Stimulated activated CD4-positive, alpha-beta T cell treated with anti-CD3 and anti-CD28 coated beads, Interleukin-4, amount 100 ng/mL, for 24 hours (primary cell): ENCODE measurements at places on chromosomes 13 and 19.
A peak's percentile ranks its signal among the peaks of the same experiment; 100 is the strongest.

DNA sequence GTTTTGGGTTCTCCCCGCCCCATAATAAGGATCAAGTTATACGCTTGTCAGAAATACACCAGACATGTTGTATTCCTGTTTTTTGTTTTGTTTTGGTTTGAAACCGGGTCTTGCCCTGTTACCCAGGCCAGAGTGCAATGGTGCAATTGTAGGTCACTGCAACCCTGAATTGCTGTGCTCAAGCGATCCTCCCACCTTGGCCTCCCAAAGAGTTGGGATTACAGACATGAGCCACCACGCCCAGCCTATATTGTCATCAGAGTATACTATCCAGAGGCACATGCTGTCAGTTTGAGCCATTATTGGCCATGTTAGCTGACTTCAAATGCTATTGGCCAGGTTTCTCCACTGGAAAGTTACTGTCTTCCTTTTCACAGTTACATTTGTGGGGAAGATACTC is 9.8 kb downstream of the SAFB start:
- no peak for DNase-seq

DNA sequence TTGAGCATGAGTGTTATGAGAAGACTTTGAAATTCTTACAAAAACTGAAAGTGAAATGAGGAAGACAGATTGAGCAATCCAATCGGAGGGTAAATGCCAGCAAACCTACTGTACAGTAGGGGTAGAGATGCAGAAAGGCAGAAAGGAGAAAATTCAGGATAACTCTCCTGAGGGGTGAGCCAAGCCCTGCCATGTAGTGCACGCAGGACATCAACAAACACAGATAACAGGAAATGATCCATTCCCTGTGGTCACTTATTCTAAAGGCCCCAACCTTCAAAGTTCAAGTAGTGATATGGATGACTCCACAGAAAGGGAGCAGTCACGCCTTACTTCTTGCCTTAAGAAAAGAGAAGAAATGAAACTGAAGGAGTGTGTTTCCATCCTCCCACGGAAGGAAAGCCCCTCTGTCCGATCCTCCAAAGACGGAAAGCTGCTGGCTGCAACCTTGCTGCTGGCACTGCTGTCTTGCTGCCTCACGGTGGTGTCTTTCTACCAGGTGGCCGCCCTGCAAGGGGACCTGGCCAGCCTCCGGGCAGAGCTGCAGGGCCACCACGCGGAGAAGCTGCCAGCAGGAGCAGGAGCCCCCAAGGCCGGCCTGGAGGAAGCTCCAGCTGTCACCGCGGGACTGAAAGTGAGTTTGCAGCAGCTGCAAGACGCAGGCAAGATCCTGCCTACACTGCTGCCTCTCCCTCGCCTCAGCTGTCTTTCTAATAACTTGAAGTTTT is at the start of gene TNFSF13B:
Gene TNFSF13B, plus strand, starts transcription at position 118 of the 728 bp plus-strand sequence. Its CDS starts 178 bp downstream, at position 296.
- DNase-seq, result peak; percentile 60

- DNase-seq, result no peak
These were observed 28.5 kb downstream of the POP4 start for GRCh38 chr19:29634423-29635130.

DNA sequence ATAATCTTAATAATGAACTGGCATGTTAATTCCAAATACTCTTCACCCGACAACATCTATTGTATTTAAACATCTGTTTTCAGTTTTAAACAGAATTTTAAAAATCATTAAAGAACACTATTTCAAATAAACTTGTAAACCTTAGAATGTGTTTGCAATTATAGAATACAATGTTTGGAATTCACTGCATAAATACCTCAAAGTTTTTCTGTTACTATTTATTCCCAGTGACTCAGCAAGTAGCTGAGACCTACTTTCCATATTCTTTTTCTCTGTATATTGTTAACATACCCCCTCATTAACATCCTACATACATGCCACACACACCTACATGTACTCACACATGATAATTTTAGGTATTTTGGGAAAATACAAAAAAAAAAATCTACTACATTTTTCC is 1134.3 kb downstream of the SLITRK1 start:
- no peak for DNase-seq

GRCh38 chr19:35622750-35623149 is 6.1 kb upstream of the RBM42 start:
- no peak for DNase-seq

GRCh38 chr13:42413484-42413815 is 141.5 kb downstream of the AKAP11 start:
- no peak for DNase-seq

DNA sequence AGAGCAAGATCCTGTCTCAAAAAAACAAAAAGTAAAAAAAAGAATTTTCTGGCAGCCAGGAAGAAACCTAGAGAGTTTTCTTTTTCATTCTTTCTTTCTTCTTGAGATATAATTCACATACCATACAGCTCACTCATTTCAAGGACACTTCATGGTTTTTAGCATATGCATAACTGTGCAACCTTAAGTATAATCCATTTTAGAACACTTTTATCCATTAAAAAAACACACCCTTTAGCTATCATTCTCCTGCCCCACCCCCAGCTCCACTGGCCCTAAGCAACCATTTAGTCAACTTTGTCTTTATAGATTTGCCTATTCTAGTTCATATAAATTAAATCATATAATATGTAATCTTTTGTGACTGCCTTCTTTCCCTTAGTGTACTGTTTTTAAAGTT is 8.1 kb upstream of the IPO5 start:
- DNase-seq, result no peak

GRCh38 chr19:55594996-55595545 is 4.2 kb downstream of the FIZ1 start:
- DNase-seq, result no peak

- peak; percentile 44 for DNase-seq
These were observed 203.1 kb upstream of the EDNRB start for GRCh38 chr13:78121459-78122348.

- DNase-seq, result no peak
These were observed 19.6 kb upstream of the PCCA start for GRCh38 chr13:100069278-100069677.

GRCh38 chr19:3075605-3076431 is 13.5 kb upstream of the TLE5 start:
- peak; percentile 80 for DNase-seq

GRCh38 chr13:79011179-79011578 is 352.2 kb upstream of the OBI1 start:
- DNase-seq, result no peak

DNA sequence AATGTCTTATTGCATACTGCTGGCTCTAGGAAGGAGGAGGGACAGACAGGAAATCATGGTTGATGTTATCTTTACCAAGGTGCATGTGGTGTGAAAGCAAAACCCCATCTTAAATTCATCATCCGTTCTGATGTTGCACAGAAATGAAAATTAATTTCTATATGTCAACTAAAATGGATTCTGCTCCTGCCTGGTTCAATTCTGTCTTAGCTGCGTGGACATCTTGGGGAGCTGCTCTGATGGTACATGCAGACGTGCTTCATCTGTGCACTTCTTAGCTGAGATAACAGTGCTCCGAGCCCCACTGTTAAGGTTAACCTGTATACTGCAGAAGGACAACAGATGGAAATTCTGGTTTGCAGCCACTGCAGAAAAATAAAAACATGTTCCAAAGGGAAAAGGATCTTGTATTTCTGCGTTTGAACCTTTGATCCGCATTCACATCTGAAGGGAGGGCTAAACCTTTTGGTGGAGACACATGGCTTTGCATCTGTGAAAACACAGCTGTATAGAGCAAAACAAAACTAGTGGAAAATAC is 155.6 kb downstream of the TM9SF2 start:
- DNase-seq, result peak; percentile 16

DNA sequence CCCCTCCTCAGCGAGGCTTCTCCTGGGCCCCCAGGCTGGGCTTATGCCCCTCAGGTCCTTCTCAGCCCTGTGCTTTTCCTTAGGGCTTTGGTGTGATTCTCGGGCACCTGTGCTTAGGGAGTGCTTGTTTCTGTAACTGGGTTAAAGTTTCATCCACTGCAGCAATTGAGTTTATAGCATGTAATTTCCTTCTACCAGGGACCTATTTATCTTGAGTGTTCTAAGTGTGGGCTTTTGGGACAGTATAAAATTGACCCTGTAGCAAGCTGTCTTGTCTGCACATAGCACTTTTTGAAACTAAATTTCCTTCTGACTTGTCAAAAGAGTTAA is 47.6 kb downstream of the GATAD2A start:
- no peak for DNase-seq

- peak; percentile 18 for DNase-seq
These were observed 1.7 kb upstream of the PTGER1 start for GRCh38 chr19:14476673-14477401.

DNA sequence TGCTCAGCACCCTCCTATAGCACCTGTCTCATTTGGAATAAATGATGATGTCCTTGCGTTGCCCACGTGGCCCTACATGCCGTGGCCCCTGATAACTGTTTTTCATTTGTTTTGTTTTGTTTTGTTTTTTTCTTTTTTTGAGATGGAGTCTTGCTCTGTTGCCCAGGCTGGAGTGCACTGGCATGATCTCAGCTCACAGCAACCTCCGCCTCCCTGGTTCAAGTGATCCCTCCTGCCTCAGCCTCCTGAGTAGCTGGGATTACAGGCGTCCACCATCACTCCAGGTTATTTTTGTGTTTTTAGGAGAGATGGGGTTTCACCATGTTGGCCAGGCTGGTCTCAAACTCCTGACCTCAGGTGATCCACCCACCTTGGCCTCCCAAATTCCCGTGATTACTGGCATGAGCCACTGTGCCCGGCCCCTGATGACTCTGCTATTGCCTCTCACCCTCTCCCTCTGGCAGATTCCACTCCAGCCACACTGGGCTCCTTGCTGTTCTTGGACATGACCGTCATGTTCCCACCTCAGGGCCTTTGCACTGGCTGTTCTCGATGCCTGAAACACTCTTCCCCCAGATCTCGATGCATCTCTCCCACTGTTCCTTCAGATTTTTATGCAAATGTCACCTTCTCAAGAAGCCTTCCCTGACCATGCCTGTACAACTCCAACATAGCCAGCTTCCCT is 7.4 kb downstream of the C5AR2 start:
- no peak for DNase-seq

DNA sequence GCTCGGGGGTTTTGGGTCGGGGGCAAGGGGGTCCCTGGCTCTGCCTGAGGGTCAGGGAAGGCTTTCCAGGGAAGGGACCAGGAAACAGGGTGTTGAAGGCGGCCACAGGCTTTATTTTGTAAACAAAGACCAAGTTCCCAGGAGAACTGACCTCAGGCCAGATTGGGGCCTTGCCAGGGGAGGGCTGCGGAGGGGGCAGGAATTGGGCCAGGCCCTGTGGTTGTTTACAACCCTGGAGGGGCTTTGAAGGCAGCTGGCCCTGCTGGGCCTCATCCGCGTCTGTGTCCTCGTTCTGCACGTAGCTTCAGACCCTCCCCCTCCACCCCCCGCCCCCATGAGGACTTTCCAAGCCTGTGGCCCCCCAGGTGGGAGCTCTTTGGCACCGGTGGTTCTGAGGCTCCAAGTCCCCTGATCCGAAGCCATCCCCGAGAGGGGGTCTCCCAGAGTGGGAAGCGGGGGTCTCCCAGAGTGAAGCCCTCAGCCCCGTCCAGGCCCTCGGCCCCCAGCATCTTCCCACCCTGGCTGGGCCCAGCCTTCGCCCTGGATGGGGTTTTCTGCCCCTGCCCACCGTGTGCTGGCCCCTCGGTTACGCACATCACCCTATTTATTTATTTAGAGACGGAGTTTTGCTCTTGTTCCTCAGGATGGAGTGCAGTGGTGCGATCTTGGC is 13.5 kb upstream of the BSG start:
- DNase-seq, result no peak

- no peak for DNase-seq
These were observed 14.5 kb downstream of the SHISA2 start for GRCh38 chr13:26037302-26037701.

DNA sequence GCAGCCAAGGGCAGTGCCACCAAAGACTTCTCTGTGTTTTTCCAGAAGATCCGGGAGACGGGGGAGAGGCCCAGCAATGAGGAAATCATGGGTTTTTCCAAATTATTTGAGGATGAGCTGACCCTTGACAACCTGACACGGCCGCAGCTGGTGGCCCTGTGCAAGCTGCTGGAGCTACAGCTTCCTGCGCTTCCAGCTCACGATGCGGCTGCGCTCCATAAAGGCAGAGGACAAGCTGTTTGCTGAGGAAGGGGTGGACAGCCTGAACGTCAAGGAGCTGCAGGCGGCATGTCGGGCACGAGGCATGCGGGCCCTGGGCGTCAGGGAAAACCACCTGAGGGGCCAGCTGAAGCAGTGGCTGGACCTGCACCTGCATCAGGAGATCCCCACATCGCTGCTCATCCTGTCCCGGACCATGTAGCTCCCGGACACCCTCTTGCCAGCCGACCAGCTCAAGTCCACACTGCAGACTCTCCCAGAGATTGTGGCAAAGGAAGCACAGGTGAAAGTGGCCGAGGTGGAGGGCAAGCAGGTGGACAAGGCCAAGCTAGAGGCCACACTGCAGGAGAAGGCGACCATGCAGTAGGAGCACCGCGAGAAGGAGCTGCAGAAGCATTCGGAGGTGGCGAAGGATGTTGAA is 11.7 kb downstream of the ZSCAN1 start:
- no peak for DNase-seq

DNA sequence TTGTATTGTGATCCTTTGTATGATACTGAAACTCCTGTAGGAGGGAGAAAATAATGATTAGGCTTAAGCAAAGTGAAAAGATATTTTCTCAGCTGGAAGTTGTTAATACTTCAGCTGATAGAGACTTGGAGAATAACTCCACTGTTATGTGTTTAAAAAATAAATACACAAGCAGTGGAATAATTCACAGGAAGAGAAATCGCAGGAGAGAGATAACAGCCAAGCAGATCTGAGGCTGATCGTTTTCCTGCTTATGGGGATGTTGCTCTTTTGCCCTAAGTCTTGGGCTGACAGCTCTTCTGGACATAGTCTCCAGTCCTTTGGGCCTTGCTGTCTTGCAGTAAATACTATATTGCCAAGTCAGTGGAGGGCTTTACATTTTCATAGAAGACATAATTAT is 93.3 kb downstream of the OLFM4 start:
- no peak for DNase-seq
